ENCODE measurements at places on chromosomes 4 and X.

DNA sequence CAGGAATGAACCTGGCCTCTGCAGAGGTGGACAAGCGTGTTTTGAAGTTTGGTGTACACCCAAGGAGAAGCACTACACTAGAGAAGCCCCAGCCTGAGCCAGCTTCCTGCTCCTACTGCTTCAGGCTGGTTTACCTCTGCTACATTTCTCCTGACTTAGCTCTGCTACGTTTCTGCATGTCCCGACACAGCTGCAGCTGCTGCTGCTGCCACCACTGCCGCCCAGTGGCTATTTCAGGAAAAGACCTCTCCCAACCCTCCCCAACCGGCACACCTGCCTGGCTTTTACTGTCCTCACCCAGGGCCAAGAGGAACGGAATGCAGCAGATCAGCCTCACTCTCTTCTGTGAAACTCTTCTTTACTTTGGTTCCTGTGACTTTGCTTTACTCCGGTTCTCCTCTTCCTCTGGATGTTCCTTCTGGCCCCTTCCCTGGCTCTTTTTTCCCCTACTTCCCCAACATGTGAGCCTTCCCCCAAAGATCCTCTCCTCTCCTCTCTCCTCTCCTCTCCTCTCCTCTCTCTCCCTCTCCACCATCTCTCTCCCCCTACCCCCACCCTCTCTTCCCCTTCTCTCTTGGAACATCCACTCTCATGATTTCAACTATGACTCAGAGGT is 3.1 kb upstream of the P2RY4 start:
- peak; percentile 4 for DNase-seq

DNA sequence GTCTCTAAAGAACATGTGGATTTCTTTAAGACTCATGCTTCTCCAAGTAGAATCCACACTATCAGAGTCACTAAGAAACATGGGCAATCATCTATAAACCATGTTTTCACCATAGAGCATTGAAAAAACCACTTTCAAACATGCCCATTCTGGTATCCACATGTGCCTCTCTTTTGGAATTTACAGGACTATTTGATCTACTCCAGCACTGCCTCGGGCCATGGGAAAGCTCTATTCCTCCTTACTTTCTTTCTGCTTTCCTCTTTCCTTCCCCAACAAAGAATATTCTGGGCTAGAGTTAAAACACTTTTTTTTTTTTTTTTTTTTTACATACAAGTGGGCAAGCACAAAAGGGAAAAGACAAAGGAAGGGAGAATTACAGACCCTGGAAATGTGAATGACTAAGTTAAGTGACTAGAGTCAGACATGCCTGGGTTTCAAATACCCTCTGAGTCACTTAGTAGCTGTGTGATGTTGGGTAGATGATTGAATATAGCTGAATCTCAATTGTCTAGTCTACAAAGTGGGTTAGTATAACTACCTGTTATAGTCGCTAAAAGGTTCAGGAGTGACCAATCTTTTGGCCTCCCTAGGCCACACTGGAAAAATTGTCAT is 847.7 kb upstream of the INTU start:
- no peak for DNase-seq

- peak; percentile 26 for DNase-seq
Observed at GRCh38 chrX:3415011-3415410, 68.6 kb upstream of the MXRA5 start.

DNA sequence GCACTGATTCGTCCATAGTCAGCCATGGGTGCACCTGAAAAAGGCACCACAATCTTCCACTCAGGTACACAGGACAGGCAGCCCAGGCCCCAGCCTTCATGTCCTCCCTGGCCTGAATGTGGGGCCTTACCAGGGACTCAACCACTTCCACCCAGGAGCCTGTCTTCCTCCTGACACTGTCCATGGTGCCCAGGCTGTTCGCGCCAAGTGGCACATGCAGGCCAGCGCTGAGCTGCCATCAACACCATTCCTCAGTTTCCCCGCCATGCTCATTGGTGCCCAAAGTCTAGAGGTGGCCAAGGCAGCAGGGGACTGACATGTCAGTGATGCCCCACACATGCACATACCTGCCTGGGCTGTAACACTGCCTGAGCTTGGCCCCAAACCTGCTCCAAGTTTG is 322.2 kb upstream of the POU3F4 start:
- DNase-seq: no peak

DNA sequence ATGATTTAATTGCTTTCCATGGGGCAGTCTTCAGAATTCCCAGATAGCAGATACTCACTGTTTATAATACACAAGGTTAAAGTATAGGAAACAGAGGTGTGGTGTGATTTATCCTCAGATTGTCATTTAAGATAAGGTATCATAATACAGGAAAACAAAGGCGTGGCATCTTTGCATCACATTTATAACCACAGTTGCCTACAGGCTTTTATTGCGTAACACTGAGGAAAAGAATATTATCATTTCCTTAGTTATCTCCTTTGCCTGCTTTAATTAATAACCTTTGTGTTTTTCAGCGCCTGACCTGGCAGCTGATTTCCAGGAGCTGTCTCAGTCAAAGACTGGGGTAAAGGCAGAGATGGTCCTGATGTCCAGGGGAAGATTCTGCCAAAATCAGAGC is 68.8 kb downstream of the SSX7 start:
- no peak for DNase-seq

DNA sequence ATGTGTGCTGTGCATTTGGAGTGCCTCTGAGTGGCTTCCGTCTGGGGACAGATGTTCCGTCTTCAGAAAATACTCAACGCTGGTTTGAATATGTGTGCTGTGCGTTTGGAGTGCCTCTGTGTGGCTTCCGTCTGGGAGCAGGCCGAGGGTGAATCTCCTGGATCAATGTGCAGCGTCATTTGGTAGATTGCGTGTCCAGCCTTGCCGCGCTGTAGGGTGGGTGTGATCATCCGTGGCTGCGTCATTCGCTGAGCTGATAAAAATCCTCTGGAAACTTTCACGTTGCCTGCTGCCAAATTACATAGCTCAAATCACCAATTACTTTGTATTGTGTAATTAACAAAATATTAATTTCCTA is 12.1 kb downstream of the UVSSA start:
- DNase-seq: no peak

GRCh38 chr4:178696515-178696914 is 1254.3 kb upstream of the AGA start:
- no peak for DNase-seq

DNA sequence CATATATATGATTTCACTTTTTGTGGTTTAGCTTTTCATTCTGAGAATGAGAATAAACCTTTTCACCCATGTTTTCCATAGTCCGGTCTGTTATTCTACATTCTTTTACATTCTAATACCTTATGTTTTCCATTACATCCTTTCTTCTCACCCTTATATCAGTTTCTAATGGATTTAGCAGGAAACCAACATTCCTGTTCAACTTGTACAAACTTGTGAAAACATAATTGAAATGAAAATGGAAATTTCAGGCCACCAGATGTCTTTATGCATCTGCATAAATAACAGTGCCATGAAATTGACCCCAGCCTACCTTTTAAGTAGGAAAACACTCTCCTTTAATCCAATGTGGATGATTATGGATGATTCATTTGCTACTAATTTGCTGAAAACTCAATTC is 494.8 kb upstream of the ZFP42 start:
- peak; percentile 81 for DNase-seq

- DNase-seq: peak; percentile 32
Observed at GRCh38 chrX:72478351-72478750, 94.3 kb downstream of the HDAC8 start.

DNA sequence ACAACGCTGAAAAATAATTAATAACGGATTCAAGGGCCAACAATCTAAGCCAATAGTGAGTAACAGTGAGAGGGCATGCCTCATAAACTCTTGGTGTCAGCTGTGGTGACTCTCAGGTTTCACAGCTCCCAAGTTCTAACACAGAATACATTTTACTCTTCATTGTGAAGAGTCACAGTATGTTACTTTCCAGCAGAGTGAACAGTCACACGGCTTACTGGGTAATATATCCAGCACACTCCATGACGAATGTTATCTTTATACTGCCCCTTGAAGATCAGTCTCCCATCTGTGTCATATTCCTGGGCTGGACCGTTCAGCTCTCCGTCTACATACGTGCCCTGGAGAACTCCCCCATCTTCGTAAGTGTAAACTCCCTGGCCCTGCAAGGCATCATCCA is 23.1 kb downstream of the SETD7 start:
- DNase-seq: peak; percentile 77

DNA sequence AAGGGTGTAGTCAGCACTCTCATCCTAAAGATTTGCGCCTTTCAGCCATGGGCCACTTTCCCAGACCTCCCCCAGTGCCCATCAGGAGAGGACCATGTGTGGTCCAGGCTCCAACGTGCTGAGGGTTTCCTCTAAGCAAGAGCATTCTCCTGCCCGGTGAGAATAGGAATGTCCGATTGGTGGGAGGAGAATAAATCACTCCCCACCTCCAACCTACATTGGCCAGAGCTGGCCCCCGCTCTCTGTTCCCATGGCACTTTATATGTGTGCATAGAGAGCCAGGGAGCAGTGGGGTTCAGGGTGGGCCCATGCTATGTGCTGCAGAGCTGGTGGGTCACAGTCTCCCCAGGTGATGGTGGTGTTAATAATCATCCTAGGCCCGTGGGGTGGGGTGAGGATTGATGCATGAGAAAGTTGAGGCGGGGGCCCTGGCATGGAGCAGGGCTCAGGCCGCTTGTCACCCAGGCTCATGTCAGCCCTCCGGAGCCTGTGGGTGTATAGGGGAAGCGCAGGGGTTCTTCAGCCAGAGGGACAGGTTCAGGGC is 6.8 kb upstream of the SORCS2 start:
- DNase-seq: no peak

- no peak for DNase-seq
Observed at GRCh38 chrX:126177133-126177840, 11.2 kb upstream of the DCAF12L2 start.

DNA sequence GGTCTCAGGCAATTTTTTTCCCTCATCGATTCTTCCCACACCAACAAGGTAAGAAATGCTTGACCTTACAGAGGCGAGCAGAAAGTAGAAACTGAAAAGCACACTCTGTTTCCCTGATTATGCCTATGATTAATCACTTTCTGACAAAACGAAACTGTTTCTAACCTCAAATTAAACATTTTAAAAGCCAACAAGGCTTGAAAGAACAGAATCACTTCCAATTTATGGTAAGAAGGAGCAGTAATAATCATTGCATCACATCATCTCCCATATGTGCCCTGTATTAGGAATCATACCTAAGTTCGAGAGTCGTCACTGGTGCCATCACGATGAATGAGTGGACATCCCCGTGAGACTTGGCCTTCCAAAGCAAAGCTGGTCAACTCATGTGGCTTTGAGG is 12.5 kb upstream of the CXCL13 start:
- DNase-seq: no peak

DNA sequence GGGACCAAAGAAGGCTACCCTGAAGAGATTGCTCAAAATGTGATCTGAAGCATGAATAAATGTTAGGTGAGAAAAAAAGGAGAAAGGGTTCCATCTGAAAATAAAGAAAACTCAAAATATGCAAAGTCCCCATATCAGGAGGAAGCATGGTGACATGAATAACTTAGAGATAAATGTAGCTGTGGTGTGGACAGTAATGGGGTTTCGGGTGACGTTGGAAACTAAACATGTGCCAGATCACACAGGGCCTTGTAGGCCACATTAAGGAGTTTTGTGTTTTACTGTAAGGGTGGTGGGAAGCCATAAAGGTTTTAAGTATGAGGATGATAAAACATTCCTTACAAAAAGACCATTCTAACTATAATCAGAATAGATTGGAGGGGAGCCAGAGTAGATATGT is 40.3 kb upstream of the ACSL4 start:
- no peak for DNase-seq

DNA sequence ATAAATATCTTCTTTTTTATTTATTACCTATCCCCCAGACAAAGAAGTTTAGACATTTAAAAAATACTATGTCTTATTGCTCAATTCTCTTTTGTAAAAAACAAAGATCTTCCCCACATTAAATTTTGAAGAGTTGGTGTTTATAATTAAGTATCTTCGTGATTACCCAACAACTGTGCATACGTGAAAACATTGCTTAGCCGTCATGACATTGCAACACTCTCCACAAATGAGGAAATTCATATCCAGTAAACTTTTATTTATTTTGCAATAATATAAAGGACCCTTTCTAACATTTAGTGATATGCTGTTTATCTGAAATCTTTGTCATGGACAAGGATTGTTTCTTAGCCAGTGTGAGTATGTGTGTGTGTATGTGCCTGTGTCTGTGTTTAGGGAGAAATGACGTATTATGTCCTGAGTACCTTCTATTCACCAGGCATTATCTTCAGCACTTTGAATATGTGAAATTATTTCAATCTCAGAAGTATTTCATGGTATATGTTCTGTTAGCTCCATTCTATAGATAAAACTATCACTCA is 26.1 kb upstream of the EREG start:
- DNase-seq: no peak

DNA sequence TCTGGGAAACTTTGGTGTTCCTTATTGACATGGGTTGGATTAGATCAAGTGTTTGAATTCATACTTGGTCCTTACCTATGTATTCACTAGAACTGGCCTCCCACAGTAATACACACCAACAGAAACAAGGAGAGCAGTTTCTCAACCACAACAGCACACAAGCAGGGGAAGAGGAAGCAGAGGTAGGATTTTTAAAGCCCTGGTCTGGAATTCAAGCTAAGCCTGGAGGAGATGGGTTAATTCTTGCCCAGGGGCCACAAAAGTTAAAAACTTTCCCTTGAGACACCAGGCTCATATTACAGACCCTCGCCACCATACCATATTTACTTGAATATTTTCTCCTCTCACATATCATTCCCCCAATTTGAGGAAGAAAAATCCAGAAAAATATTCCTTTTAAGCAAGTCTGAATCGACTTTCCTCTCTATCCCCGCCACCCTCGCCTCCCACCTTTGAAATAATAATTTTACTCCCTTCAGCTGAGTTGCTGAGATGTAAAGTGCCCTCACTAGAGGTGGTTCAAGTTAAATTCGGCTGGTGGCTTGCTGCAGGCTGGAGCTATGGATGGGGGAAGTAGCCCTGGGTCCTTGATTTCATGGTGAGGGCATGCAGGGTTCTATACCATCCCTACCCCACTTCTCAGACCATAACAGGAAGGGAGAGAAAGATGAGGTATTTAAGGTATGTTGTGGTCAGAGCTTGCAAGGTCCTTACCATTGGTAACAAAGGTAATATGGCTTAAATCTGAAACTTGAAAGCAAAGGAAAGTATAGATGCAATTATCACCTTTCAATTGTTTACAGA is 440.2 kb downstream of the INPP4B start:
- DNase-seq: peak; percentile 60

GRCh38 chr4:29558789-29559188 is 1161.4 kb upstream of the PCDH7 start:
- no peak for DNase-seq

DNA sequence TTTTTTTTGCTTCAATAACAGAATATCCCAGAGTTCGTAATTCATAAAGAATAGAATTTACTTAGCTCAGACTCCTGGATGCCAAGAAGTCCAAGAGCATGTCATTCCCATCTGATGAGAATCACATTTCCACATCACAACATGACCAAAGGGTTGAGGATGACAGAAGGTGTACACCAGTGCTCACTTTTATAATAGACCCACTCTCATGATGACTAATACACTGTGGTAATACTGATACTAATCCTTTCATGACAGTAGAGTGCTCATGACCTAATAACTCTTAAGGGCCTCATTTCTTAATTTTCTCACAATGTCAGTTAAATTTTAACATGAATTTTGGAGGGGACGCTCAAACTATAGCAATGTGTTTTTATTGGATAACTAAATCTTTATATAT is 69.2 kb downstream of the ZNF732 start:
- DNase-seq: no peak

- peak; percentile 31 for DNase-seq
Observed at GRCh38 chr4:182975806-182976205, 58.6 kb upstream of the DCTD start.

- no peak for DNase-seq
Observed at GRCh38 chr4:154574311-154574710, 11.5 kb downstream of the FGB start.

- DNase-seq: peak; percentile 53
Observed at GRCh38 chrX:40245488-40246071, 147.8 kb upstream of the BCOR start.
